ENCODE measurements at places on chromosomes 13 and 19.

GRCh38 chr13:63409791-63410351, 1994.2 kb upstream of the PCDH20 start:
- DNase-seq: no peak

DNA sequence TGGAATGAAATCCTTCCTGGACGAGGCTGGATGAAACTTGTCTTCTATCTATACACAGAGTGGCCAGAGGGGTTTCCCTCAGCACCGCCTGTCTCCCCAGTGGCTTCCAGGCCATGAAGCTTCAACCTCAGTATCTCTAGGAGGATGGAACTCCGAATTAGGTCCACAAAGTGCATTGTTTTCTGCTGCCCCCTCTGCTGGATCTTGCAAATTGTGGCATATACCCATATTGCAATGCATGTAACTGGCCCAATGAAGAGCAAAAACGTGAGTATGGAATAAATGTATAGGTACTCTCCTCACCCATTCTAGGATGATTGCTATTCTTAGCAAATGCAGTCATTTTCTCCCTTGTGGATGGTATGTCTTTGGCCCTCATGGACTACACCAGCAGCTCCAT, 14.7 kb upstream of the LILRB4 start:
- no peak for DNase-seq

- no peak for DNase-seq
These were observed 54.0 kb upstream of the ATP12A start for GRCh38 chr13:24625870-24626849.

DNA sequence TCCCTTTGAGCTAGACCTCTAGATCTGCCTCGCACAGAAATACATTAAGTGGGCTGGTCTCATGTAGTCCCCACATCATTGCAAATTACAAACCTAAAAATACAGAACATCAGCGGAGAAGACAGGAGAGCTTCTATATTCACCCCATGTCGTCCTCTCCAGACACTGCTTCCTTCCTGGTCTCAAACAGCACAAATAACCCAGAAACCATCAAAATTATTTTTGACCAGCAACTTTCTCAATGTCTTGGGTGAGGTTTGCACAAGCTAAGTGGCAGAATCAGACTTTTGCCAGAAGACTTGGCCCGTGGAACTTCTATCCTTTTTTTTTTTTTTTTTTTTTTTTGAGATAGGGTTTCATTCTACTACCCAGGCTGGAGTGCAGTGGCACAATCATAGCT, 28.2 kb downstream of the CLEC17A start:
- DNase-seq: no peak

- no peak for DNase-seq
These were observed 68.9 kb upstream of the ZNF835 start for GRCh38 chr19:56740501-56740900.

GRCh38 chr19:16861834-16862233, 27.0 kb upstream of the F2RL3 start:
- no peak for DNase-seq

- no peak for DNase-seq
These were observed 350.5 kb downstream of the GPC6 start for GRCh38 chr13:93577105-93577504.

- DNase-seq: no peak
These were observed 44.0 kb upstream of the FLT1 start for GRCh38 chr13:28538932-28539331.

- no peak for DNase-seq
These were observed 165.5 kb downstream of the FGF14 start for GRCh38 chr13:102236341-102236740.

DNA sequence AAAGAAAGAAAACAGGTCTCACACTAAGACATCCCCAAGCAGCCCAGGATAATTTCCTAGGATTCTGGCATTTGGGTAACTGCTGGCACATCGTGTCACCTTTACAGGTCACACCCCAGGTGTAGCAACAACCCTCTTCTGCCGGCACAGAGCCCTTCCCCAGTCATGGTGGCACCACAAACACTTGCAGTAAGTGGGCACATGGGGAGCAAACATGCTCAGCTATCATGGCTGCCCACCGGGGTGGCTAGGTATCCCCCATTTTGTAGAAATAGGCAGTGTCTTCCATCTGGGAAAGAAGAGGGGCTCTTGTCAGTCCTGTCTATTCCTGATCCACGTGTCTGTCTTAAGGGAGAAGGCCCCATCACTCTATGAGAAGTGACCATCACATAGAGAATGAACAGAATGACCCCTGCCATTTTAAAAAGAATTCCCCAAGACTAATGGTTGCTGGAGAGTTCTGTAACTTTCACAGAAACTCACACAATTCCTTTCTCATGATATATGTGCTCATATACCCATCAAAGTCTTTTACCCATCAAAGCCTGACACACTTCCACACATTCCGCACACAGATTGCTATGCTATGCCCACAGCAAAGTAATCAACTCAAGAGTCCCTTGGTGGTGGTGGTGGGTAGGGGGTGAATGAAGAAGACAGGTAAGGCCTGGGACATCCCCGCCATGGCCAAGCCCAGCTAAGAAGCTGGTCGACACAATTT, 33.3 kb downstream of the BRD4 start:
- no peak for DNase-seq

DNA sequence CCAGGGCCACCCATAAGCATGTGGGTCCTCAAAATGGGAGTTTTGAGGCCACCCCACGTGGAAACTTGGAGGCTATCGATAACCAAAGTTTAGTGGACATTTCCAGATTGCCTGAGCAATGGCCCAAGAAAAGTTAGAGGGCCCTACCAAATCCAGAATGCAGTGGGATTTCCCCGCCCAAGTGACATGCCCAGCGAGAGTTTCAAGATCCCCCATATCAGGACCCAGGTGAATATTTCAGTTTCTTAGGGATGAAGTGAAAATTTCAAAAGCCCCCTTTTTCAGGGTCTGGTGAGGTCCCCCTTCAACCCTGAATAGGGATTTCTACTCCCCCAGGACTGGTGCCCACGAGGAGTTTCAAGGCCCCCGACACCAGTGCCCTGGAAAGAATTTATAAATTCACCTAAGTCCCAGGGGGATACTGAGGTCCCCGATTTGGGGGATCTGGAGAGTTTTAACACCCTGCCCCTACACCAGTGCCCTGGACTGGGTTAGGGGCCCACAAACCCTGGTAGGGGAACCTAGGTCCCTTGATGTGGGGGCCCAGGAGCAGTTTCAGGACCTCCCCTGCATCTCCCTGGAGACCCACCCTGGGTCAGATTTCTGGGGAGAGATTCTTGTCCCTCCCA, 695 bp downstream of the BST2 start:
- DNase-seq: no peak

DNA sequence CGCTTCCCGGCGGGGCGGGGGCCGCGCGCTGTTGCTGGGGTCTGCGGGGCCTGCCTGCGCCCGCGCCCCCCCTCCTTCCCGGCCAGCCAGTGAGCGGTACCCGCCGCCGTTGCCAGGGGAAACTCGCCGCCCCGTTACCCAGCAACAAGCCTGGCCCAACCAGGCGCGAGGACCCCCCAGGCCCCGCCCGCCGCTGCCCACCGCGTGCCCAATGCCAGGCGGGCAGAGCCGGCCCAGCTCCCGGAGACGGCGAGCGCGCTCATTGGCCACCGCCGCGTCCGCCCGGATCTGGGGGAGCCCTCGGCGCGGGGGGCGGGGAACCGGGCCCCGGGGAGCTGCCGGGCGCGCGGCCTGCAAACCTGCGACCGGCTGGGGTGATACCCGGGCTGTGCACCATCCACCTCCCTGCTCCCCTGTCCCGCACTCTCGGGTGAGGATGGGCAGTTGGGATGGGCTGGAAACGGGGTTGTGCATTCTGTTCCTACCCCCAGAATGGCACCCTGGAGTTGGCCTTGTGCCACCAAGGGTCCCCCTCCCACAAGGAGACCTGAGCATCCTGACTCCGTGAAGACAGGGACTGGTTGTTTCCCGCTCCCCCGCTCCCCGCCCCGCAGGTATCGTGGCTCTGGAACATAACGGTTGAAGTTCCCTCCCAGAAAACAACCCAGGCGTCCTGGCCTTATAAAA, 8.8 kb upstream of the BBC3 start:
- DNase-seq: no peak

DNA sequence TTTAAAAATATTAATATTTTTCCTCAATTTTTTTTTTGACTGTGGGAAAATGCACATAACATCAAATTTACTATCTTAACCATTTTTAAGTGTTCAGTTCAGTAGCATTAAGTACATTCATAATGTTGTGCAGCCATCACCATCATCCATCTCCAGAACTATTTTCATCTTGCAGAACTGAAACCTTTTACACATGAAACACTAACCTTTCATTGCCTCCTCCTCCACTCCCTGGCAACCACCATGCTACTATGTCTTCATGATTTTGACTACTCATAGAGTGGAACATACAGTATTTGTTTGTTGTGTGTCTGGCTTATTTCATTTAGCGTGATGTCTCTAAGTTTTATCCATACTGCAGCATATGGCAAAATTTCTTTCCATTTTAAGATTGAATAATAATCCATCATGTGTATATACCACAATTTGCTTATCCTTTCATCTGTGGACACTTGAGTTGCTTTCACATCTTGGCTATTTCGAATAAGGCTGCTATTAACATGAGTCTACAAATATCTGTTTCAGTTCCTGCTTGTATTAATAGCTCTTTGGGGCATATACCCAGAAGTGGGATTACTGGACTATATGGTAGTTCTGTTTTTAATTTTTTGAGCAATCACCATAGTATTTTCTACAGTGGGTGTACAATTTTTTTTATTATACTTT, 376.4 kb downstream of the MTUS2 start:
- DNase-seq: no peak

DNA sequence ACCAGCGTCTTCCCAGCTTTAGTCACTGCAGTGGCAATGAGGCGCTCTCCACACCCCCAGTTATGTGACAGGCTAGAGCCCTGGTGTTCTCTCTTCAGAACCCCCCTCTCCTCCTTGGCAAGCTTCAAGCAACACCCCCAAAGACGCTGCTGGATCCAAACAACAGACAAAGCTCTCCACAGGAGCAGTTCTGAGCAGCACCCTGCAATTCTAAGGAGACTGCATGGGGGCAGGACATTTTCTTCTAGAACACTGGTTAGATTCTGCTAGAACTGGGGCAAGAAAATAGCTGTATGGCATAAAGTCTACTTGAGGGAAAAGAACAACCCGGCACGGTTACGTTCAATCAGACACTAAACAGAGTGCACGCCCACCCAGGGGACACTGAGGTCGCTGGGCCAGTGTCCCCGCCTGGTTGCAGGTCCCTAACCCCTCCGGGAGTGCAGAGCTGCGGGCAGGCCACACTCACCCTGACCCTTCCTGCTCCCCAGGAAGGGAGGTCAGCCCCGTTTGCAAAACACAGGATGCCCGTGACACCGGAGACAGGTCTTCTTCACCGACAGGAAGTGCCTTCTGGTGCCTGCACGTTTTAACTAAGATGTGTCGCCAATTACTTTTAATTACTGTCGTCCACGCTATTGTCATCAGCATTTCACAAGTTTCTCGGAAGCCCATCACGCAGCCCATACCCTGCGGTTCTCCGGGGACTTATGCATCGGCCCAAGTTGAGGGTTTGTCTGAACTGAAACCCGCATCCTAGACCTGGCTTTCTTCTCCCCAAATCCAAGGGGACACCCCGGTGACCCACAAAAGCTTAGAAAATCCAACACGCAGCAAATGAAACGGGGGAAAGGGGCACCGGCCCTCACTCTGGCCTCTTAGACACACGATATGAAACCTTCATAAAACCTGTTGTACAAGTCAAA, 943 bp downstream of the GJB6 start:
- DNase-seq: no peak

DNA sequence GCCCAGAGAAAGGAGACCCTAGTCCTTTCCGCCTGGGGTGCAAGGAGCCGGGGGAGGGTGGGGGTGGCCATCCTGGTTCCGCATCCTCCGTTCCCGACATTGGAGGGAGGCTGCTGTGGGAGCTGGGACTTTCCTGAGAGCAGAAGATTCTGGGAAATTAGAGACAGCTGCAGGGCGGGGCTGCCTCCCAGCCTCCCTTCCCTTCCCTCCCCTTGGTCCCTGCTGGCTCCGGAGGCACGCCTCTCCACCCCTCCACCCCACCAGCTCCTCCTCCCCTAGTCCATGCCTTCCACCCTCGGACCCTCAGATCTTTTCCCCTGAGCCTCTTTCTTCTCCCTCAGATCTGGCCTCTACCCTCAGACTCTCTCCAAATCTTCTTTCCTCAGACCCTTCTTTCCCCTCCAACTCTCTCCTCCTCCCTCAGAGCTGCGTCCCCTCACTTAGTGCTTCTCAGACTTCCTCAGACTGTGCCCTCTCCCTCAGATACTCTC, 3.1 kb upstream of the BCL3 start:
- no peak for DNase-seq

- no peak for DNase-seq
These were observed 10.8 kb downstream of the STAP2 start for GRCh38 chr19:4327877-4328242.

DNA sequence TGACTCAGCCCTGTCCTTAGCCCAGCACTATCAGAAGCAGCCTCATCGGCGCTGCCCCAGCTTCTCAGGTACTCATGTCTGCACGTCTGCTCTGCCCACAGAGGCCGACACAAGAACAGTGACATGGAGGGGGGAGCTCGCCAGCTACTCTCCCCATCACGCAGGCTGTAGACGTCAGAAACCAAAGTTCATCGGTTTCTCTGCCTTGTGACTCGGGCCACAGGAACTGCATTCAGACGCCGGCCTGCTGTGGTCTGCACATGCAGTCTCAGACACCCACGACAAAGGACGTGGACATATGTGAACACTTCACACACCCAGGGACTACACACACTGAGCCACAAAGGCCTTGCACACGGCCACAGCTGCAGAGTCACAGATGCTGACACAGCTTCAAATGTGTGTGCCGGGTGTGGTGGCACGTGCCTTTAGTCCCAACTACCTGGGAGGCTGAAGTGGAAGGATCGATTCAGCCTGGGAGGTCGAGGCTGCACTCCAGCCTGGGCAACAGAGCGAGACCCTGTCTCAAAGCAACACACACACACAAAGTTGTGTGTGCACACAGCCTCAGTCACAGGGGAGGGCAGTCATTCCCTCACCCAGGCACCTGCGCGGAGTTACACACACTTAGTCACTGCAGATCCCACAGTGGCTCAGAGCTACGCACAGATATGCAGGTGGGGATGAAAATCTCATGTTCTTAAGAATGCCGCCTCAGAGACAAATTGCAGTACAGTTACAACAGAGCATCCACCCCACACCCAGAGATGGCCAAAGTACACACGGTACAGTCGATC, 4.9 kb upstream of the ZFP36 start:
- peak; percentile 67 for DNase-seq

DNA sequence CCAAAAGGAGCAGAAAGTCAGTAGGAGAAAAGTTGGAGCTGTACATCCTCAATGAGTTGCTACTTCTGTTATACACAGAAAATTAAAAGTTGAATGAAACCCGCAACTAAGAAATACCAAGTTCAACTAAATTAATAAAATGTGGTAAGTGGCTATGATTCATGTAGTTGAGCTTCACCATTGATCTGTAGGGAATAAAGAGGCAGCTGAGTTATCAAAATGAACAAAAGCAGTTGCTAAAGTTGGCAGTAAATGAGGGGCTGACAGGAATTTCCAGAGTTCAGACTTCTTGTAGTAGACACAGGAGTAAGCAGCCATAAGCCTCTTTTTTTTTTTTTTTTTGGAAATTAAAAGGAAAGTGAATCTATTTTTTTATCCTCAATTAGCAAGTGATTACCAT, 234.6 kb downstream of the POSTN start:
- no peak for DNase-seq
